ENCODE measurements at places on chromosomes 1 and 21.

GRCh38 chr1:189212606-189213005 lies 1265.1 kb downstream of the BRINP3 start:
- no peak for DNase-seq

GRCh38 chr1:243798726-243799125 lies 51.3 kb downstream of the AKT3 start:
- no peak for DNase-seq

GRCh38 chr1:63155437-63155836 lies 166.9 kb upstream of the FOXD3 start:
- no peak for DNase-seq

DNA sequence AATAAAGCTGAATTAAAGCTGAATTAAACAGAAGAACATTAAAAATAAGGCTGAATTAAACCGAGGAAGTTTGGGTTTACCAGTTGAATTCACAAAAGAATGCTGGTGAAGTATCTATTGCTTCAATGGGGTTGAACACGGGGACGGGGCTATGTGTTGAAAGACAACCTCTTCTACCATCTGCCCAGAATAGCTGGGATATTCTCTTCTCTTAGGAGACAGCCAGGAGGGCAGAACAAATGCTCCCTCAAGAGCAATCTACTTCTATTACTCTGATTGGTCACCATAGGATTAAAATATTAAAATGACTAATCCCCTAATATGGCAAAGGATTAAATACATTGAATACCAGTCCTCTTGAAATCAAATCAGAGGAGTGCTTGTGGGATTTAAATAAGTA lies 68.4 kb downstream of the LPGAT1 start:
- DNase-seq: no peak

GRCh38 chr1:12284486-12284885 lies 54.7 kb downstream of the VPS13D start:
- no peak for DNase-seq

GRCh38 chr21:39852726-39853500 lies 14.3 kb upstream of the PCP4 start:
- DNase-seq: no peak

DNA sequence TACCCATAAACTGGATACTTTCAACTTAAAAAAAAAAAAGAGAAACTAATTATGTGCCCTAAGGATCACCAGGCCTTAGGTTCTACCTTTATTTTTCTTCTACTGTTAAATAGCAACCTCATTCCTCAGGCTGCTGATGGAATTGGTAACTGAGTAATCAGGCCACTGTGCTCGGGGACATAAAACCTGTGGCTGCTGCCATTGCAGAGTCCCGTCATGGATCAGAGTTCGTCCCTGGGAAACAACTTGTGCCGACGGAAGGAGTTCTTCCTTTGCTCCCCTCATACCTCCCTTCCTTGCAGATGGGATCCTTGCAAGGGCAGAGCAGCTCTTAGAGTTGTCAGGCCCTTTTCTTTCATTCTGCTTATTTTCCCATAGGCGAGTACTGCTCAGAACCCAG lies 123.6 kb downstream of the PBX1 start:
- no peak for DNase-seq

GRCh38 chr1:160179336-160179735 lies 11.0 kb upstream of the CASQ1 start:
- no peak for DNase-seq

DNA sequence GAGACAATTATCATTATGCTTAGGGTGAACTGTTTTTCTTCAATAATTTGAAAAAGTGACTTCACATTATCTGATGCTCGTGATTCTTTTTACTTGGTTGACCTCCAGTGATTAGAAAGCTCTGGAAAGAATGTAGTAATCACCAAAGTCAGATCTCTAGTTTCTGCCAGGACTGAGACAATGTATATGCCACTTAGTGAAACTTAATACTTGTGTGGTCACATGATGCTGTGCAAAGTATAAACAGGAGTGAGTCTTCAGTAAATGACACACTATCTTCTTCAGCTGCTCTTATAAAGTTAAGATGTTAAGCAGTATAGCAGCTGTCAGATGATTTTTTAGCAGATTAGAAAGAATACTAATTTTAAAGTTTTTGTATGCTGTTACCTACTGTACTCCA lies 17.2 kb downstream of the VCAM1 start:
- no peak for DNase-seq

DNA sequence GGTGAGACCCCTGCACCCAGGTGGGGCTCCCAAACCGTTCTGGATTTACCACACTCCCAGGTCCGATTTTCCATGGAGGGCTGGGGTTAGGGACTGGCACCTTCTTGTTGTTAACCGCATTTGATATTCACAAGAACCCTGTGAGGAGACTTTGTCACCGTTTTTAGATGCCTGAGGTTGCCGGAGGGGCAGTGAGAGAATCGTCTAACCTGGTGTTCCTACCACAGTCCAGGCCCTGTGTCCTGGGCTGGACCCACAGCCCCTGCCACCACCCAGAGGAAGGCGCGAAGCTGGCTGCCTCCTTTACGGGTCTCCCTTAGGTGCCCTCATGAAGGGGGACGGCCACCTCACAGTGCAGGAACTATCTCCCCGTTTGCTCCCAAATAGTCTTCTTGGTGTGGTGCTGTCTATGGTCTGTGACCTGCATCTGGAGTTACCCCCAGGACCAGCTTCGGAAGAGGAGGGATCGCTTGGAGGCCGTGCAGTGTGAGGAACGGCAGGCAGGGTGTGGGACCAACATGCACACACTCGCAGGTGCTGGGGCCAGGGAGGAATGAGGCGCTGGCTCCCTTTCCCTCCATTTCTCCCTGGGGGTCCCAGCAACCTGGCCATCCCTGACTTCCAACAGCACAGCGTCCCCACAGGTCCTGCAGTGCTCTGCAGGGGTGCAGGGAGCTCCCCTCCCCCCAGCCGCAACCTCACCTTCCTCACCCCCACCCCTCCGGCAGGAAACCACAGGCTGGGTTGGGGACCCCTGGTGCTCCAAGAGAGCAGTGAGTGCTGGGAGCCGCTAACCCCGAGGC lies 7.0 kb downstream of the SIM2 start:
- DNase-seq: no peak

GRCh38 chr1:246032031-246032551 lies 475.0 kb downstream of the SMYD3 start:
- DNase-seq: no peak

GRCh38 chr1:33060579-33061083 lies 20.3 kb upstream of the AZIN2 start:
- no peak for DNase-seq

DNA sequence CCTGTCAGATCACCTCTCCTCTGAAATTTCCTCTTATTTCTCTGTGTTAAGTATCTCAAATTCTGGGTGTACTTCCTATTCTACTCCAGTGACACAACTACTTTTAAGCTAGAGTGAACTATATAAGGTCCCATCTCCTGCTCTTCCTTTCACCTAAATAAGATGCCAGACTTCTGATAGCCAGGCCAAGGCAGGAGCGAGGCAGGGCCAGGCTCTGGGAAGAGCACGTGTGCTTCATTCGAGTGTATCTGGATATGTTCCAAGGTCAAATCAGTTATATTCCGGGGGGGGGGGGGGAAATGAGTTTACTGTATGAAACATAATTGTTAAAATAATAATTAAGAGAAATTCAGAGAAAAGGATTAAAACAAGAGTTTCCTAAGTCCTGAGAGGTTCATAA lies 60.1 kb downstream of the LRRC71 start:
- no peak for DNase-seq

DNA sequence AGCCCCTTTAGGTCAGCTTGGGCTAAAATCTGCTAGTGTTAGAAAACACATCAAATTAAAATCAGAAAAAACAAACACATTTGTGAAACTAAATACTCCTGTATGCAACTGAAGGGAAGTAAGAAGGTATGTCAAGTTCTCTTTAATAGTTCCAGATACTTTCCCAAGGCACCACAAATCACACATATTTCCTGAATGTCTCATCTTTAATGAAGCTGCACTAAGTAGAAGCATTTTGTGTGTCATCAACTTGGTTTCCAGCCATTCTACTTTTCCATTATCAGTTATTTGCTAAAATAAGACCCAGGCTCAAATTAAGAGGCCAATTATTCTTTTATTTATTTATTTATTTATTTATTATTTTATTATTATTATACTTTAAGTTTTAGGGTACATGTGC lies 34.7 kb downstream of the CRB1 start:
- DNase-seq: no peak
